Left ventricle myocardium inferior (tissue), 1 donor: ENCODE measurements at places on chromosomes 16 and 17. TPM values are rescaled to one million over a fixed set of nuclear protein-coding genes. Genes with fewer than 3 reads are reported as not detected.
A peak's percentile ranks its signal among the peaks of the same experiment; 100 is the strongest.

- no peaks in the 10 kb centered on the region for H3K27me3 ChIP-seq
- peaks cover 90% of the 10 kb centered on the region for H3K4me1 ChIP-seq
- peaks cover 54% of the 10 kb centered on the region for H3K36me3 ChIP-seq
- peak overlapping the region; percentile 100 for H3K27ac ChIP-seq
- DNase-seq = no peak
Observed at GRCh38 chr17:76735586-76736348, 1.4 kb downstream of the SRSF2 start.

- peaks cover 15% of the 10 kb centered on the region for H3K4me1 ChIP-seq
- H3K4me3 ChIP-seq = no peak overlapping the region
- DNase-seq = no peak
- H3K27ac ChIP-seq = no peak overlapping the region
- H3K36me3 ChIP-seq = no peaks in the 10 kb centered on the region
Observed at GRCh38 chr17:50027881-50028735, 27.8 kb upstream of the ITGA3 start.

GRCh38 chr17:64123114-64123513 lies 6.8 kb downstream of the ERN1 start:
- H3K36me3 ChIP-seq = no peaks in the 10 kb centered on the region
- no peak overlapping the region for H3K27ac ChIP-seq
- DNase-seq = no peak
- H3K4me3 ChIP-seq = no peak overlapping the region
- no peaks in the 10 kb centered on the region for H3K27me3 ChIP-seq
- peaks cover 38% of the 10 kb centered on the region for H3K4me1 ChIP-seq

GRCh38 chr17:29549177-29549923 lies 17.5 kb downstream of the ABHD15 start:
- no peak for DNase-seq
- no peaks in the 10 kb centered on the region for H3K27me3 ChIP-seq
- H3K4me3 ChIP-seq = no peak overlapping the region
- no peak overlapping the region for H3K27ac ChIP-seq
- H3K4me1 ChIP-seq = peaks cover 16% of the 10 kb centered on the region
- peaks cover 4% of the 10 kb centered on the region for H3K36me3 ChIP-seq

GRCh38 chr16:78763821-78764440 lies 664.5 kb downstream of the WWOX start:
- no peak for DNase-seq
- no peaks in the 10 kb centered on the region for H3K36me3 ChIP-seq
- no peak overlapping the region for H3K4me3 ChIP-seq
- H3K27ac ChIP-seq = no peak overlapping the region
- H3K27me3 ChIP-seq = no peaks in the 10 kb centered on the region

Gene MYL4
- total RNA-seq = 809 TPM

Gene DRC3
- 1.7 TPM for total RNA-seq

Gene ZFHX3
- 9.6 TPM for total RNA-seq

- no peaks in the 10 kb centered on the region for H3K36me3 ChIP-seq
- DNase-seq = peak; percentile 18
- no peak overlapping the region for H3K27ac ChIP-seq
- H3K27me3 ChIP-seq = peaks cover 4% of the 10 kb centered on the region
- peaks cover 9% of the 10 kb centered on the region for H3K4me1 ChIP-seq
- no peak overlapping the region for H3K4me3 ChIP-seq
Observed at GRCh38 chr16:9199311-9199710, 107.9 kb downstream of the HAPSTR1 start.

GRCh38 chr16:88914750-88915368 lies 48.4 kb upstream of the PABPN1L start:
- peak; percentile 63 for DNase-seq
- peak overlapping the region; percentile 42 for H3K27ac ChIP-seq
- no peak overlapping the region for H3K4me3 ChIP-seq
- H3K36me3 ChIP-seq = peaks cover 10% of the 10 kb centered on the region
- H3K27me3 ChIP-seq = peaks cover 26% of the 10 kb centered on the region

Gene SEZ6
- not detected for total RNA-seq

DNA sequence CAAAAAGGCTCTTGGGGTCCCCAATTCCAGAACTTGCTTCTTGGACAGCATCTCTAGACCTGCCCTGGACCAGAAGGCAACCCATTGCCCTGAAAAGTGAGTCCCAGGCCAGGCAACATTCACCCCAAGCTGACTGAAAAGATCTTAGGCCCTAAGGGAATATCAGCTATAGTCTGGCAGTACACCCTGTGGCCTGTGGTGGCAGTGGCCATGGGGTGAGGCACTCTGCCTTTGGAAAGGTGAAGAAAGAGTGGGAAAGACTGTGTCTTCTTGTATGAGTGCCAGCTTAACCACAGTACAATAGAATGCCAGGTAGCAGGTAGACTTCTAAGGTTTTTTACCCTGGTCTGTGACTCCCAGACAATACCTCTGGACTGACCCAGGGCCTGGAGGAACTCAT lies 564.5 kb downstream of the CDH8 start:
- H3K4me3 ChIP-seq = no peak overlapping the region
- DNase-seq = no peak
- H3K27me3 ChIP-seq = no peaks in the 10 kb centered on the region
- no peak overlapping the region for H3K27ac ChIP-seq
- no peaks in the 10 kb centered on the region for H3K4me1 ChIP-seq
- no peaks in the 10 kb centered on the region for H3K36me3 ChIP-seq

DNA sequence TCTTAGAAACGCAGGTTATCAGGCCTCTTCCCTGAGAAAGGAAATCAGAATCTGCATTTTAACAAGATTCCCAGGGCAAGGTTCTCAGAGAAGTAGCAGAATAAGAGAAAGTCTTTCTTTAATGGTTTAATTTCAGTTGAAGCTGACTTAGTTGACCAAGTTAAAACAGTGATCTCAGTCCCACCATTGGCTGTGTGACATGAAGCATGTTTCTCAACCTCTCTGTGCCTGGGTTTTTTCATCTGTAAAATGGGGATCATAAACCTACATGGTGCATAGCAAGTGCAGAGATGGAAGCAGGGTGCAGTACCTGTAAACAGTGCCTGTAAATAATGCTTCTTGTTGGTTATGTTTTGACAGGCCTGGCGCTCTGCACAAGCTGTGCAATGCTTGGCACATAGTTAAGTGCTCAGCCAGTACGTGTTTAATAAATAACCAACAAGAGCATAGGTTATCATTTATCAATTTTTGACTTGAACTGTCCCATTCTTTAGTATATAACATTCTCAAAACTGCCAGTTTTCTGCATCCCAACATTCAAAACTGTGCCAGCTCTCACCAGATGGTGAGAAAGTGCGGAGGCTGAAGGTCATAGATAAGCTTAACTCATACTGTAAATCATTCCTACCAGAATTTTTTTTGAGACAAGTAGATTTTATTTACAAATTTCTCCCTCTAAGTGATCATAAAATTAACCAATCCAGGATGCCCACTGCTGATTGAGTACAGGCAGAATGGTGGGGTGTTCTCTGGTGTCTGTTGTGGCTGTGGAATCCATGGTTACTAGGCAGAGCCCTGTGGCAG lies 6.9 kb downstream of the C17orf67 start:
- no peak for DNase-seq
- peaks cover 15% of the 10 kb centered on the region for H3K4me1 ChIP-seq

GRCh38 chr16:89404561-89404960 lies 85.8 kb downstream of the ANKRD11 start:
- peaks cover 73% of the 10 kb centered on the region for H3K4me1 ChIP-seq
- no peaks in the 10 kb centered on the region for H3K36me3 ChIP-seq
- peak overlapping the region; percentile 60 for H3K27ac ChIP-seq
- no peak overlapping the region for H3K4me3 ChIP-seq
- DNase-seq = peak; percentile 49
- H3K27me3 ChIP-seq = no peaks in the 10 kb centered on the region

Gene OR4D1
- total RNA-seq = not detected

Gene GAS2L2
- 0.08 TPM for total RNA-seq

Gene GAN
- total RNA-seq = 9.0 TPM

Gene KAT7
- total RNA-seq = 52.6 TPM

GRCh38 chr17:42146911-42147607 lies 7.7 kb downstream of the RAB5C start:
- peaks cover 23% of the 10 kb centered on the region for H3K36me3 ChIP-seq
- H3K27ac ChIP-seq = no peak overlapping the region
- H3K4me3 ChIP-seq = no peak overlapping the region
- no peak for DNase-seq
- H3K4me1 ChIP-seq = peaks cover 54% of the 10 kb centered on the region

GRCh38 chr16:25952983-25953382 lies 261.2 kb downstream of the HS3ST4 start:
- H3K27me3 ChIP-seq = peaks cover 14% of the 10 kb centered on the region
- no peak overlapping the region for H3K27ac ChIP-seq
- H3K4me3 ChIP-seq = no peak overlapping the region

DNA sequence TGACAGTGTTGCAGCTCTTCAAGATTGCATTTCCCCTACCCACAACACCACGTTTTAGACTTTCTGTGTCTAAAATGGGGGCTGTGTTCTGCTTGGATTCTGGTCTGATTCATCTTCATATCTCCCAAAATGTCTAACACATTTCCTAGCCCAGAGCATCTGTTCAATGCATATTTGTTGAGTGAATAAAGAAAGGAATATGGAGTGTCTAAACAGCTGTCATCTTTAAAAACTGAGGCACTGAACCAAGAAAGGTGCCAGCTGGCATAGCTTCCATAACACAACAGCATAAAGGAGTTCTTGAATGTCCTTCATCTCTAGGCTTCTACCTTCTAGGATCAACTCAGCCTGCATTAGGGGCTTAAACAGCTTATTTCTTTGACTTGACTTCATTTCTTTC lies 67.4 kb downstream of the CDH11 start:
- no peak overlapping the region for H3K4me3 ChIP-seq
- H3K27ac ChIP-seq = no peak overlapping the region
- peaks cover 11% of the 10 kb centered on the region for H3K27me3 ChIP-seq
- no peak for DNase-seq
- H3K4me1 ChIP-seq = no peaks in the 10 kb centered on the region
- peaks cover 5% of the 10 kb centered on the region for H3K36me3 ChIP-seq

GRCh38 chr16:57683636-57684545 lies 10.7 kb upstream of the DRC7 start:
- no peak overlapping the region for H3K4me3 ChIP-seq
- H3K4me1 ChIP-seq = no peaks in the 10 kb centered on the region
- peaks cover 5% of the 10 kb centered on the region for H3K27me3 ChIP-seq
- DNase-seq = no peak
- no peaks in the 10 kb centered on the region for H3K36me3 ChIP-seq
- no peak overlapping the region for H3K27ac ChIP-seq

DNA sequence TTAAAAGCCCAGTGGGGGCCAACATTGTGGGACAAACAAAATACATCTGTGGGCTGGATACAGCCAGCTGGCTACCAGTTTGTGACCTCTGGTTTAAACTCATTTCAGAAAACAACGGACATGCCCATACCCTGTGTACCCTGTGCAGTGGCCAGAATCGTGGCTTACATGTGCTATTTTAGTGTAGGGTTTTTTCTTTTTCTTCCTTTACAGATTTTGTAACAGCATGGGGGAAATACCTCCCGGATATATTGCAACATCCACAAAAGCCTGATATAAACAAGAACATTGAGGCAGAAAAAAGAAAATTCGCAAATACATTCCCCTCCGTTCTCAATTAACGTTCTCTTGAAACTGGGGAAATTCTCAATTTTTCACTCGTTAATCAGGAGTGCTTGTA lies 7.3 kb downstream of the HS3ST4 start:
- no peaks in the 10 kb centered on the region for H3K36me3 ChIP-seq
- no peaks in the 10 kb centered on the region for H3K4me1 ChIP-seq
- H3K27ac ChIP-seq = no peak overlapping the region
- H3K4me3 ChIP-seq = no peak overlapping the region
- H3K27me3 ChIP-seq = peaks cover 96% of the 10 kb centered on the region
- DNase-seq = no peak

GRCh38 chr16:84952335-84953189 lies 58.8 kb downstream of the ZDHHC7 start:
- H3K4me3 ChIP-seq = no peak overlapping the region
- no peaks in the 10 kb centered on the region for H3K27me3 ChIP-seq
- peak overlapping the region; percentile 79 for H3K27ac ChIP-seq
- H3K36me3 ChIP-seq = no peaks in the 10 kb centered on the region

Gene RBFOX1
- 71.8 TPM for total RNA-seq

DNA sequence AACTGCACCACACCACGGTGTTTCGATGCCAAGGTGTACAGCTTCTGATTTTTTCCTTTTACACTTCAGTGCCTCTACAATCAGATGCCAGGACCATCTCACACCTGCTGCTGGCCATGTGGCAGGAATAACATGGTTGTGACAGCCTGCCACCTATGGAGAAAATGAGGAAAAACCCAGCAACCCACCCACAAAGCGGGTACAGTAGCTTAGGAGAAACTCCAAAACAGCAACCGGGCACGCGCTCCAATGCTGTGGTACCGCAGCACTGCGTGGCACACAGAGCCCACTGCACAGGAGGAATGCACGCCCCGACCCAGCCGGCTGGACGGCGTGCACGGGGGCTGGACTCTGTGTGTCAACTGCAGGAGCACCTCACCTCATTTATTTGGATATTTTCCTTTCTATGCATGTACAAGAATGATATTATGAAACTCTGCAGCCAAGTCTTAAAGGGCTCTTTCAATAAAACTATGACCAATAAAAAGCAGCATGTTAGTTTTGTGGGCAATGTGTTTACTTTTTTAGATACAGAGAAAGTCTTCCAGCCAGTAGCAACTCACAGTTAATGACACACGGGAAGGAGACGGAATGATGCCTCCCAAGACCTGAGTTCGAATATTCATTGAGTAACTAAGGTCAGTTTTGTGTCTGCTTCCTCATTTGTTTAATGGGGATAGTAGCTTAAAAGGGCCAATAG lies 45.9 kb downstream of the MAP1LC3B start:
- H3K27me3 ChIP-seq = no peaks in the 10 kb centered on the region
- peaks cover 33% of the 10 kb centered on the region for H3K4me1 ChIP-seq
- H3K27ac ChIP-seq = no peak overlapping the region
- no peak for DNase-seq
- no peaks in the 10 kb centered on the region for H3K36me3 ChIP-seq

Gene PYY
- not detected for total RNA-seq

Gene WNT9B
- 0.85 TPM for total RNA-seq

Gene GJC1
- total RNA-seq = 18.8 TPM

- H3K36me3 ChIP-seq = peaks cover 92% of the 10 kb centered on the region
- no peaks in the 10 kb centered on the region for H3K27me3 ChIP-seq
- no peak overlapping the region for H3K27ac ChIP-seq
- no peak for DNase-seq
- no peak overlapping the region for H3K4me3 ChIP-seq
Observed at GRCh38 chr16:70158261-70158939, 15.2 kb upstream of the CLEC18C start.

- H3K4me3 ChIP-seq = no peak overlapping the region
- H3K27me3 ChIP-seq = no peaks in the 10 kb centered on the region
- peaks cover 32% of the 10 kb centered on the region for H3K36me3 ChIP-seq
- peak overlapping the region; percentile 17 for H3K27ac ChIP-seq
Observed at GRCh38 chr16:53159781-53160436, 105.1 kb downstream of the CHD9 start.

DNA sequence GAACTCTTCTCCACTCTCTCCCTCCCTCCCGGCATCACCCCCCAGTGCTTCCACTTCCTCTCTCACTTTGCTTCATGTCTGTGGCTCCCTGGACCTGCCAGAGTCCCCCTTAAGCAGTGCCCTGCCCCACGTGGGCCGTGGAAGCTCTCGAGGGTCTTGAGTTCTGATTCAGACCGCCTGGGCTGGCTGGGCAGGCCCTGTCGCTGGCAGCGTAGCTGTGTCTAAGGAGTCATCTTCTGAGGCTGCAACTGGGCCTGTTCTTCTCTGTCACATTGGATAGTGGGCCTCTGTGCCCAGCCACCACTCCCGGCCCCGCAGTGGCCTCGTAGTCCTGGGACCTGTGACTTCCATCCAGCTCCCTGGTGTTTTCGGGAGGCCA lies 30.7 kb downstream of the MNT start:
- peaks cover 51% of the 10 kb centered on the region for H3K36me3 ChIP-seq
- no peak overlapping the region for H3K4me3 ChIP-seq
- H3K27me3 ChIP-seq = no peaks in the 10 kb centered on the region
- no peak for DNase-seq

Gene TMC7
- total RNA-seq = 0.69 TPM
